ENCODE measurements at places on chromosomes 1 and 21.

- DNase-seq, result no peak
These were observed 107.0 kb upstream of the TSPAN2 start for GRCh38 chr1:115196296-115196695.

DNA sequence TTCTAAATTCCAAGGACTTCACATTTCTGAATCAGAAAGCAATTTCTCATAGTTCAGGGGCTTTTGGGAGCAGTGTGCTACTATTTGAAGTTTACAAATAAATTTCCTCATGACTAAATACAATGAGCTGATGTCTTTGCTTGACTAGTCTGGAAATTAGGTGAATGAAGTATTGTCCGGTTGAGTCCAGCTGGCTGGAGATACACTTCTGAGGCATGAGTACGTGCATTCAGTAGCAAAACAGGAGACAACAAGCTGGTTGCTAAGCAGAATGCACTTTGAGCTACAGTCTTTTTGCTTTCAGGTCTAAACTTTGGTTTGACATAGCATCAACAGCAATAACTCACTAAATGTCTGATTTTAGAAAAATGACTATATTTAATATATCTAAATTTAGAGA is 27.1 kb downstream of the ZNHIT6 start:
- no peak for DNase-seq

DNA sequence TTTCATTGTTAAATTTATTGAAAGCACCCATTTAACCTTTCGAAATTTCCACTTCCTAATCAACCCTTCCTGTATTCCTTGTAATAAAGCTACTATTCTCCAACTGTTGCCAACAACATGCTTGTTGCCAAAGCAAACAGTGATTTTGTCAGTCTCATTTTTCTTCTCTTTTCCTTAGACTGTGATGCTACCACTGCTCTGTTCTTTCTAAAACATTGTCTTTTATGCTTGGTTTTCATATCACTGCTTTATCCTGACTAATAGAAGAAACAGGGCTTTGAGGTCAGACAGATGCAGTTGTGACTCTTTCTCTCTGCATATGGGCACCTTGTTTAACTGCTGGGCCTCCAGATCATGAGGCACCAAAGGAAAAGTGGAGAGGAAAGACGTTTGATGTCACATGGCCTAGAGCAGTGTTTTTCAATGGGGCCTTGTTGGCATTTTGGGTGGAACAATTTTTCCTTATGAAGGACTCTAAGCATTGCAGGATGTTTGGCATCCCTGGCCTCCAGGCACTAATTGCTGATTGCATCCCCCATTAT is 56.1 kb downstream of the HMCN1 start:
- no peak for DNase-seq

- DNase-seq, result no peak
These were observed 14.0 kb upstream of the SGIP1 start for GRCh38 chr1:66519992-66520391.

- no peak for DNase-seq
These were observed 20.5 kb downstream of the WNT2B start for GRCh38 chr1:112529301-112529700.

GRCh38 chr1:45775794-45776193 is 25.3 kb upstream of the IPP start:
- no peak for DNase-seq

- DNase-seq, result peak; percentile 31
These were observed 173.4 kb downstream of the TOMM20 start for GRCh38 chr1:234955107-234955731.

DNA sequence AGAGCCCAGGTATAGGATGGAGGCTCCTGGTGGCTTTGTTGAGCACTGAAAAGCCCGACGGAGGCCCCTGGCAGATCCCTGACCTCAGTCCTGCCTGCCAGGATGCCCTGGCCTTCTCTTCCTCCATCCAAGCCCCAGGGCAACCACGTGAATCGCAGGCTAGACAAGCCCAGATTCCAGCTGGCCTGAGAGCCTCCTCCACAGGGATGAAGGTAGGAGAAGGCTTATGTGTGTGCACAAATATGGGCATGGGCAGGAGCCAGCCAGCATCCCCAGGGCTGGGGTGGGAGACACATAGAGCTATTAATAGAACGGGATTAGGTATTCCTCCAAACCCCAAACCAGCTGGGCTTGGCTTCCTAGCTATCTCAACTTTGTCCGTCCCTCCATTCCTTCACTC is 4.0 kb upstream of the EXTL1 start:
- DNase-seq, result no peak

- no peak for DNase-seq
These were observed 9.8 kb downstream of the ADAMTSL4 start for GRCh38 chr1:150558761-150559655.

- DNase-seq, result no peak
These were observed 255.1 kb upstream of the RAB4A start for GRCh38 chr1:229015806-229016205.

- peak; percentile 68 for DNase-seq
These were observed 1.6 kb upstream of the EFNA1 start for GRCh38 chr1:155125946-155126555.

DNA sequence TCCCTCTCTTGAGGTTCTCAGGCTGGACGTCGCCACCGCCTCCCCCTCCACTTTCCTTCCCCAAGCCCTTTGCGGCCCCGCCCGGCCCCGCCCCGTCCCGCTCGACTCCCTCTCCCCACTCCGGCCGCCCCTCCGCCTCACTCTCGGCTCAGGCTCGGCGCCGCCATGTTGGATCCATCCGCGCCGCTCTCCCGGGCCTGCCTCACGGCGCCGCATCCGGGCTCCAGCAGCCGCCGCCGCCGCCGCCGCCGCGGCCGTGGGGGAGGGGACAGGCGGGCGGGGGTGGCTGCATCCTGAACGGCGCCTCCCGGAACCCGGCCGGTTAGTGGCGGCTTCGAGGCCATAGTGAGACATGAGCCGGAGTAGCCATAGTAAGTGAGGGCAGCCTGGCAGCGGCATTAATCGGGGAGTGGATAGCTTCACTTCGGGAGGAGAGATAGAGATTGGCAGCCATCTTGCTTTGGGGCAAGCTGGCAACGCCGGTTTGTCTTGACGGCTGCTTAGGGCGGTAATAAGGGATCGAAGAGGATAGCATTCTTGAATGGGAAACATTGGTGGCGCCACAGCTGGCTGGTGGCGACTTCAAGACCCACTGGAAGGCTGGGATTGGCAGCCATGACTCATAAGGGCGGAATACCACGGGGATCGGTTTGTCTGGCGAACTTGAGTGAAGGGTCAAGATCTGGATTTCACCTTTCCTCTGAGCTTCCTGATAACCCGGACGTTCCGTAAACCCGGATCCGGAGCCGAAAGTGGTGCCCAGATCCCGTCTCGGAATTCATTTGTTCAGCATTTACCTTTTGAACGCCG is at the start of gene DEDD:
TSS of gene DEDD (minus strand) at position 258 of the 810 bp plus-strand sequence. CDS start 8,205 bp downstream, outside the sequence.
- DNase-seq, result peak; percentile 96

GRCh38 chr1:17790383-17791054 is 35.4 kb downstream of the ACTL8 start:
- DNase-seq, result no peak

DNA sequence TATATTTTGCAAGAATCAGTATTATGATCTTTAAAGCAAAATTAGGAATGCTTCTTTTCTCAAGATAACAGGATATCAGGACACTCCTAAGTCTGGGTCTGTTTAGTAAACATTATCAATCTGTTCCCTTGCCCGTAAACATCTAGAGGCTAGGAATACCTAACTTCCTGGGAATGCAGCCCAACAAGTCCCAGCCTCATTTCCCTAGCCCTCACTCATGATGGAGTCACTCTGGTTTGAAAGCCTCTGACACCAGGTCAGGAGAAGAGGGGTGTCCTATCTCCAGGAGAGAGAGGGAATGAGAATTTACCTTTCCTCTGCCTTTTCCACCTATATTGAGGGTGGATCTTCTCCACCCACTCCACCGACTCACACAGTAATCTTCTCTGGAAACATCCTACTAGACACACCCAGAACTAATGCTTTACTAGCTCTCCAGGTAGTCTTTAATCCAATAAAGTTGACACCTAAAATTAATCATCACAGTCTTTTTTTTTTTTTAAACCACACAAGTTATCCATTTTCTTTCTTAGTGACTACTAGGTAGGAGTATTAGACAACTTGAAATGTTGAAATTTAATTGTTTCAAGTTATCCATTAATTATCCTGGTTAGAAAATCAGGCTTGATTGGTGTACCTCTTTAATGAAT is 659.3 kb downstream of the USP25 start:
- no peak for DNase-seq

- no peak for DNase-seq
These were observed 462.2 kb upstream of the PTBP2 start for GRCh38 chr1:96259399-96259798.

DNA sequence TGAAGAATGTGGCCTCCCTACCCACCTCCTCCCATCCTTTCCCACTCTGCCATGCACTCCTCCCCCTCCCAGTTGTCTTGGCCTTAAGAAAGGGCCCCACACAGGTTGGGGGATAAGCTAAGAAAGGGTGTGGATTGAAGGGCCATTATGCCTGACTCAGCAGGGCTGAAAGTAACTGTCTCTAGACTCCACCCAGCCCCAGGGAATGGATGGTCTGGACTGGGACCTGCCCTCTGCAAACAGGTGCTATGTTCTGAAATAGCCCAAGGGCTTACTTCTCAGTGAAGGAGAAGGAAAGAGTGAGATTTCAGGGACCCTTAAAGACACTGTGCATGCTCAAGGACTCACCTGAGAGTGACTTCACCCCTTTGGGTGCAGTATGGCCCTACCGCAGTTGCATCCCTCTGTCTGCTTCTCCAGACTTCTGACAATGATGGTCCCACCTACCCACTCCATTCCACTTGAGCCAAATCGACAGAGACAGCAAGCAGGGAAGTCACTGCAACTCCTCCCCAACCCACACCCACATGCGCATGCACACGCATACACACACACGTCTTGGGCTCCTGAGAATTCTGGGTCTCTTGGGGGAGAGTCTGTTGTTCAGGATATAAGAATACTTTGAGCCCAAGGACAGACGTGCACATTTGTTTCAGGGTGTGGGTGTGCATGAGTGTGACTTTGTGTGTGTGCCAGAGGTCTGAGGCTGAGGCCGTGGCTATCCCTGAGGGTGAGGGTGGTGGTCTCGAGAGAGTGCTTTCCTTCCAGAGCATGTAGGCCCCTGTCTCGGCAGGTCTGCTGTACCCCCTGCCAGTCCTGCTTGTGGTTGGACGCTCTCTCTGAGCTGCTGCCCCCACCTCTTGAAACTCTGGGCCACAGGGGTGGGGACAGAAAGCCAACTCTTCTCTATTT is 231.9 kb downstream of the PTPRU start:
- DNase-seq, result no peak

- DNase-seq, result no peak
These were observed 36.2 kb upstream of the UBE2U start for GRCh38 chr1:64167176-64167575.

- peak; percentile 50 for DNase-seq
These were observed 3.1 kb downstream of the PADI1 start for GRCh38 chr1:17207966-17208418.

DNA sequence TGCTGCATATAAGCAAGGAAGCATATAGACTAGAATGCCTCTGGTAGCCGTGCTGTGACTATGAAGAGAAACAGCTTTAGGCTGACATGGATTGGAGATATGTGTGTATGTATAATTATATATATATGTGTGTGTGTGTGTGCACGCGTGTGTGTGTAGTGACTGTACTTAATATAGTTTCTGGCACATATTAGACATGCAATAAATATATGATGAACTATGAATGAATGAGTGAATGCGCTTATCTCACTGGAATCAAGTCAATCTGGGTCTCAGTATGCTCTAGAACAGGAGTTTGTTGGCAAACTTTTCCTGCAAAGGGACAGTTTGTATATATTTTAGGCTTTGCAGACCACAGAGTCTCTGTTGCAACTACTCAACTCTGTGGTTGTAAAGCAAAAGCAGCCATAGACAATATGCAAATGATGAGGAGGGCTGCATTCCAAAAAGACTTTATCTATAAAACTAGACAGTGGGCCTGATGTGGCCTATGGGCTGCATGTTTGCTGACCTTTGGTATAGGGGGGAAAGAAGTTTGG is 482.9 kb upstream of the USP24 start:
- DNase-seq, result no peak

DNA sequence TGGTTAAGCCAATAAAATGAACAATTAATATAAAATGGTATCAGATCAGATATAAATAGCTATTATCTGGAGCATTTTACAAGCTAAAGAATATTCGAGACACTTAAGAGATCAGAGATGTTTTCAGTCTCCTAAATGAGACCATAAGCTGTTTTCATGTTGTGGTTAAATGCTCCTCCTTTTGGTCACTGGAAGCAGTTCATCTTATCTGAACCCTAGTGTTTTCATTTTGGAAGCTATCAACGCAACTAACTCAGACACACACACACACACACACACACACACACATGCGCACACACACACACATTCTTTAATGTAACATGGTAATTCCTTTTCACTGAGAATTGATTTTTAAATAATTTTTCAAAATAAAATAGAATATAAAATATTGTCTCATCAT is 10.0 kb upstream of the LRRC8C start:
- no peak for DNase-seq

GRCh38 chr1:212077028-212077427 is 41.5 kb downstream of the DTL start:
- DNase-seq, result no peak

GRCh38 chr1:26275580-26276431 is 4.1 kb upstream of the SH3BGRL3 start:
- DNase-seq, result peak; percentile 33

- DNase-seq, result no peak
These were observed 152.8 kb downstream of the GRIK3 start for GRCh38 chr1:36881541-36881940.

DNA sequence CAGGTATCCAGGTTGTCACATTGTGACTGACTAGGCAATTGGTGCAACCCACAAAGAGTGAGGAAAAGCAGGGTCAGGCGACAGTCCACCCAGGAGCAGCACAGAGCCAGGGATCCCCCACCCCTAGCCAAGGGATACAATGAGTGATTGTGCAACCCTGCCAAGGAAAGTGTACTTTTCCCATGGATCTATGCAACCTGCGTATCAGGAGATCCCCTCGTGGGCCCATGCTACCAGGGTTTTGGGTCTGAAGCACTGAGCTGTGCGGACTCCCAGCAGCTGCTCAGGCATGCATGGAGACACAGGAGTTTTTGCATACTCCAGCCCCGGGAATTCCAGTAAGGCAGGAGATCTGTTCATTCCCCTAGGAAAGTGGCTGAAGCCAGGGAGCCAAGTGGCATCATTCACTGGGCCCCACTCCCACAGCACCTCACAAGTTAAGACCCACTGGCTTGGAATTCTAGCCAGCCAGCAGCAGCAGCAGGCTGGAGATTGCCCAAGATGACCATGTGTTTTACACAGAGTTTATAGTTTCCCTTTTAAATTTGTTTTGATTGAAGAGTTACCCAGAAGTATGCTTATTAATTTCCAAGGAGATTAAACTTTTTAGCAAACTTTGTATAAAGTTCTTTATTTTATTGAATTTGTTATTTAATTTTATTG is 136.0 kb downstream of the LTN1 start:
- DNase-seq, result no peak

- DNase-seq, result no peak
These were observed 40.5 kb upstream of the FHAD1 start for GRCh38 chr1:15206418-15207030.

All from NCI-H146 (cell line).